Coronary artery (tissue), 2 donors: ENCODE measurements at places on chromosomes 7 and 10.

DNA sequence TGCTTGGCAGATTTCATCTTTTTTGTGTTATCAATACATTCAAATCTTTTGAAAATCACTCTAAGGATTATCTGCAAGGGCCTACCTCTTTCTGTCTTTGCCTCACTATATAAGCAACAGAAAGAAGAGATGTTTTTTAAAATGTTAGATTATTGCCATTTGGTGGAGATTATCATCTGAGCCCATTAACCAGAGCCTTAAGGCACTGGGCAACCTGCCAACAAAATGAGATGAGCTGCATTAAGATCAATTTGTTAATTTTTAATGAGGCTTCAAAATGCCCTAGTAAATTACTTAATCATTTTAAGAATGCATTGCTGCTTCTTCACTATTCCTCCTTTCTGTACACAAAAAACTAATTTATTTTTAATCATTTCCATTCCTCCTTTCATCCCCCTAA, 314.1 kb downstream of the SNX13 start:
- DNase-seq: no peak

DNA sequence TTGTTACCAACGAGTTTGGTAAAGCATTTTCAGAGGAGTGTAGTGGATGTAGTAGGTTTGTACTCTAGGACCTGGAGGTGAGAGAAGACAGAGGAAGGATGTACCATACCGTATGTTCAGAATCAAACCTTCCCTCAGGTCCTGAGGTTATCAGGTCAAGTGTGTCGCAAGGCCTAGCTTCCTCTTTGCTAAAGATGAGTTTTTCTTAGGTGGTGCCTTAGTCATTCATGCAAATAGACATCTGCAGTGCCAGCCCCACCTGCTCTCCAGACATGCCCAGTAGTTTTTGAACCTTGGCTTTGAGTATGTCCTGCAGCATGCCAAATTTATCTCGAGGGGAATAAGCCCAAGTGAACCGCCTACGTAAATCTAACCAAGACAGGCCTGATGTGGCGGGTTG, 71.3 kb downstream of the HDAC9 start:
- no peak for DNase-seq

DNA sequence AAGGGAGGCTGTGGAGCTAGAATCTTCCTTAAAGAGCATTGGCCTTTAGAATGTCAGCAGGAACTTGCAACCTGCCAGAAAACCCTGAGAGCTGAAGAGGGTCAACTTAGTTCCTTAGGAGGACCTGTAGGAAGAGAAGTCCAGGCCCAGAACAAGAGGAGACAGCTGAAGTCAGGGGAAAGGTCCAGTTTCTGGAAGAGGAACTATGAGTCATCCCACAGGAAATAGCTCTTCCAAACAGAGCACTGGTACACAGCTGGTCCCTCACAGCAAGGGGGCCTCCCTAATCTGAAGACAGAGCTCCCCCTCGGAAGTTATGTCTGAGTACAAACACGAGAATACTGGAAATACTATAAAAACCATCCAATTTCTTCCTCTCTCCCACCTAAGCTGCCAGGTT, 98.9 kb downstream of the HERPUD2 start:
- DNase-seq: no peak

GRCh38 chr10:80530251-80530650, 7.5 kb upstream of the SH2D4B start:
- no peak for DNase-seq

GRCh38 chr10:12603766-12604470, 254.6 kb downstream of the CAMK1D start:
- DNase-seq: no peak

- DNase-seq: no peak
Observed at GRCh38 chr10:97686301-97686961, 610 bp downstream of the AVPI1 start.
